Activated CD8-positive, alpha-beta memory T cell treated with anti-CD3 and anti-CD28 coated beads, Interleukin-2, amount 50 U/mL, for 4 hours (primary cell): ENCODE measurements at places on chromosomes 13 and 19.
A peak's percentile ranks its signal among the peaks of the same experiment; 100 is the strongest.

GRCh38 chr19:45355910-45356309 lies 14.5 kb downstream of the ERCC2 start:
- no peak for DNase-seq

GRCh38 chr13:95284436-95284835 lies 16.8 kb downstream of the ABCC4 start:
- no peak for DNase-seq

- no peak for DNase-seq
Measured at GRCh38 chr13:79541426-79542049, 60.6 kb downstream of the NDFIP2 start.

DNA sequence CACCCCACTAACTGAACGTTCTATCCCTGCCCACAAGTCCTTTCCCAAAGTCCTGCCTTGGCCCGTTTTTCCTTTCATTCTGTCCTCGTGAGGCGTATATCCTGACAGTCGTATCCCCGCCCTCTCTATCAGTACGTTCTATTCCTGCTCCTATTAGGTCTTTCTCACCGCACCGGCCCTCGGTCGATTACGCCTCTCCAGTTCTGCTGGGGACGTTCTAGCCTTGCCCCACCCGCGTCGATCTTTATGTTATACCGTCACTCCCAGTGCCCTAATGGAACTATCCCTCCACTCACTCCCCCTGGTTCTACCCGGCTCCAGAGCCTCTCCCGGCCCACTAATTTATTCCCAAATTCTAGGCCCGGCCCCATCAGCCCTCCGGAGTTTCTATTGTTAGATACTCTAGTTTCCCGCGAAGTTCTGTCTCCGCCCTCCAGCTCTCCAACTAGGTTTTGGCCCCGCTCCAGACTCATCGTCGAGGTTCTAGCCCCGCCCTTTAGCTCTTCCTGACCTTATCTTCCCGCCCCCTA lies 2.0 kb downstream of the PLAUR start:
- peak; percentile 17 for DNase-seq

GRCh38 chr19:17332677-17333581 lies 1.7 kb downstream of the ANO8 start:
- no peak for DNase-seq

DNA sequence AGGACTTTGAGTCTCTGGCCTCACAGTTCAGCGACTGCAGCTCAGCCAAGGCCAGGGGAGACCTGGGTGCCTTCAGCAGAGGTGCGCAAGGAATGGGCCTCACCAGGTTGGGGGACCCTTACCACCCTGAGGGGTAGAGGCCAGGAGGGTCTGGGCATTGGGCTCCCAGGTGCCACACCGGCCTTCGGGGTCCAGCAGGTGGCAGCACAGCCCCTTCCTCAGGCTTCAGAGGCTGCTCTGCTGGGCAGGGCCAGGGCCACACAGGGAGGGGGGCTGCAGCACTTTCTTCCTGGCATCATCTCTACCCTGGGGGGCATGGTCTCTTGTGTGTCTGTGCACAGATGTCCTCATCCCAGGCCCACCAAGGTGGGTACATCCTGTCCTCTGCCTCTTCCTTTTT lies 12.9 kb downstream of the PIN1 start:
- peak; percentile 48 for DNase-seq

- no peak for DNase-seq
Measured at GRCh38 chr19:13960863-13961784, 8.8 kb downstream of the DCAF15 start.

DNA sequence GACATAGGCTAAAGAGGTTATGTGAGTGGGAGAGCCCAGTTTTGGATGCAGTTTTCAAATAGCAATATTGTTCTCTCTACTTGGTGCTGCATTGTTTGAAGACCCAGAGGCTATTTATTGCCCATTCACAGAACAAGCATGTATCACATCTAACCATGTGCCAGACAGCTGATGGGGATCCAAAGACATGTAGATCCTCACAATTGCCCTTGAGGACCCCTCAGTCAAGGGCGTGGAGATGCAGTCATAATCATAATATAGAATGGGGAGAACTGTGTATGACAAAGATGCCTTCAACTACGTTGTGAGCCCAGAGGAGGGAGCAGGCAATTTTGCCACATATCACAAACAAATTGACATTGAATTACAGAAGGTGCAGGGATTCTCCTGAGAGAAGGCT lies 70.5 kb downstream of the NHLRC3 start:
- no peak for DNase-seq

DNA sequence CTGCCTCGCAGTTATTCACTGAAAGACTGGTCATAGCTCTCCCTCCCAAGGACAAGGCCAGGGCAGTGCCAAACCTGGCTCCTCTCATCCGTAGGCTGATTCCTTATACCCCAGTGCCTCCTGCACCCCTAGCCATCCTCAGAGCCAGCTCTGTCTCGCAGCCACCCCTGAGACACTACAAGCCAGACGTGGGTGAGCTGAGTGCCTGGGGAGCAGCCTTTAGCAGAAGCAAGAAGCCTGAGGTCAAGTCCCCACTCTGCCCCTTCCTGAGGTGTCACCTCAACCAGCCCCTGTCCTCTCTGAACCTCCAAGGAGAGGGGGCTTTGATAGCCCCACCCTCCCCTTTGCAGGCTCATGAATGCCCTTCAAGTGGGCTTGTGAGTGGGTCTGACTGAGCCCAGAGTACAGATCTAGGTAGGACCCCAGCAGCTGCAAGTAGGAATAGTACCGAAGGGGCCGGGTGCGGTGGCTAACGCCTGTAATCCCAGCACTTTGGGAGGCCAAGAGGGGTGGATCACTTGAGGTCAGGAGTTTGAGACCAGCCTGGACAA lies 14.8 kb upstream of the AKAP8L start:
- DNase-seq = no peak
